Bone marrow (tissue), 2 donors: ENCODE measurements at places on chromosomes 2 and 18.

- no peak for DNase-seq
Observed at GRCh38 chr2:3493615-3494007, 25.7 kb downstream of the ADI1 start.

- no peak for DNase-seq
Observed at GRCh38 chr2:221255862-221256261, 316.2 kb downstream of the EPHA4 start.

DNA sequence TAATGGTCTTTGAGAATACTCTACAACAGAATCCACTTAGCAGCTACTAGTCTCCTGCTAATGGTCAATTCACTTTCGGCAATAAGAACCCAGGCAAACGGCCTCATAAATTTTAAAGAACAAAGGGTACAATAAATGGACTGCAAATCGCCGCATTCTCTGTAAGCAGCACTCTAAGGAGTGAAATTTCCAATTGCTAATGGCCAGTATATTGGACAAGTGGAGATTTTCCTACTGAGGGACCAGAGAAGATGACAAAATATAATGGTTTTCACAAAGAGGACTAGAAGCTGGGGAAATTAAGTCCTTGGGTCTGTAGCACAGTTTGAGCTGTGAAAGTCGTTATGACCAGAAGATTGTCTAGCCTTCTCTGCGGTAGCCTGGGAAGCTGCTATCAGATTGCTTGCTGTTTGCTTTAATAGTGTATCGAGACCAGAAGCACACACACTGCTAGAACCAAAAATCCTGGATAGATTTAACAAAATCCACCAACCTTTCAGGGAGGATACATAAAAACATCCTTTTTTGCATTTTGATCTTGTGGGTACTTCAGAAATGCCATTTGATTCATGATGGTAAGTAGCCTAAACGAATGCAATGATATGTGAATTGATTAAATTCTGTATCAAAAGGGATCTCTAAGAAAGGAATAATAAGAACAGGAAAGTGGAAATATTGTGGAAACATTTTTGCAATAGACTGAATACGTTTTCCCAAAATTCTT is 53.6 kb upstream of the ATP8B1 start:
- no peak for DNase-seq

DNA sequence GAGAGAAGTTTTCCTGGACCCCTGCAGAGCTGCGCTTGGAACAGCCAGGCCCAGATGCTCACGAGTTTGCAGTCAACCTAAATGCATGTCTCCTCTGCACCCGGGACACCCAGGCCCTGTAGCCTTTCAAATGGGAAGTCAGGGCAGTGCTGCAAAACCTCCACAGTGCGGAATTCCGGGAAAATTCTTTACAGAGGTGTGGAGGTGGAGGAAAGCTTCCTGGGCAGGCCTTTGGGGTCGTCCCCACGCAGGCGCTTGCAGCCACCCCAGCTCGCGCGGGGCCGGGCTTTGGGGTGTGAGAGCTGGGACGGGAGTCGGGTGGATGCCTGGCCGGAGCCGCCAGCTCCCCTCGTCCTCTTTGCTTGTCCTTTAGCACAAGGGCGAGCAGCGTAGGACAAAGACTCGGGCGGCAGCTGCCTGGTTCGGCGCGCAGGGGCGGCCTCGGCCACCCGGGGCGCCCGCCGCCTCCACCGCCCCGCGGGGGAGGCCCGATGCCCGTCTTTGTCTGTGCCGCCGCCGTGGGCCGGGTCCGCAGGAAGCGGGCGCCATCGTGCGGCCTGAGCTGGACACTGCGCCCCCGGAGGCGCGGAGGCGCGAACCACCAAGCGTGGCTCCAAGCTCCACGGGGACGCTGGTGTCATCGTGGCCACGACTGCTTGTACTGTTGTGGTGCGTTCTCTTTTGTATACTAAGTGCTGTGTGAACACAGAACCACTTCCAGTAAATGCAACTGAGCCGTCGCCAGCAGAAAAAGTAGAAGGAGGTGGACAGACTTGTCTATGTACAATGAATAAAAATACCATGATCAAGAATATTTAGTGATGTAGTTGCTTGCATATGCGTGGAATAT is 28.2 kb upstream of the BCL11A start:
- DNase-seq, result peak; percentile 64

DNA sequence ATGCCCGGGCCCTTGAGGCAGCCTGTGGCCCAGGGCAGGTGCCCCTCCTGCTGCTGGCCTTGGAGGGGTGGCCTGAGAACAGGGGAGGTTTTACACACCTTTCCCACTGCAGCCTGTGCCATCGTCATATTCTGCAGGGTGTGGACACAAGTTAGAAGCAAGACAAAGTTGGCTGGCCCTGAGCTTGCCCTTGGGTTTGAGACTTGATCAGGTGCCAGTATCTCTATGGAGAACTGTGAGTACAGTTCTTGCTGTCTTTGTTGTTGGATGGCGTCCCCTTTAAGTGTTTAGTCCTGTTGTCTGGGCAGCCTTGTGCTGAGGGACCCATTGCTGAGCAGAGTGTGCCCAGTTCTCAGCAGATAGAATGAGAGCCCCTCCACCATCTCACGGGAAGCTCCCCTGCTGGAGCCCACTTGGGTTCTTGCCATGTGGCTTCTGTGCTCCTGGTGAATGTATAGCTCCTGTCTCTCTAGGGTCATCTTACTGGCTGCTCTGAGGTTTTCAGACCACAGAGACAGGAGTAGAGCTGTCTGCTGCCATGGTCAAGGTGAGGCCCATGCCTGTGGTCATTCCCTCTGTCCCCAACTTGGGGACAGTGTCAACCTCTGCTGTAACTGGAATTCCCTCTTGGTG is 115.9 kb downstream of the SH3RF3 start:
- DNase-seq, result no peak

GRCh38 chr18:55136864-55137263 is 177.6 kb upstream of the CCDC68 start:
- no peak for DNase-seq

DNA sequence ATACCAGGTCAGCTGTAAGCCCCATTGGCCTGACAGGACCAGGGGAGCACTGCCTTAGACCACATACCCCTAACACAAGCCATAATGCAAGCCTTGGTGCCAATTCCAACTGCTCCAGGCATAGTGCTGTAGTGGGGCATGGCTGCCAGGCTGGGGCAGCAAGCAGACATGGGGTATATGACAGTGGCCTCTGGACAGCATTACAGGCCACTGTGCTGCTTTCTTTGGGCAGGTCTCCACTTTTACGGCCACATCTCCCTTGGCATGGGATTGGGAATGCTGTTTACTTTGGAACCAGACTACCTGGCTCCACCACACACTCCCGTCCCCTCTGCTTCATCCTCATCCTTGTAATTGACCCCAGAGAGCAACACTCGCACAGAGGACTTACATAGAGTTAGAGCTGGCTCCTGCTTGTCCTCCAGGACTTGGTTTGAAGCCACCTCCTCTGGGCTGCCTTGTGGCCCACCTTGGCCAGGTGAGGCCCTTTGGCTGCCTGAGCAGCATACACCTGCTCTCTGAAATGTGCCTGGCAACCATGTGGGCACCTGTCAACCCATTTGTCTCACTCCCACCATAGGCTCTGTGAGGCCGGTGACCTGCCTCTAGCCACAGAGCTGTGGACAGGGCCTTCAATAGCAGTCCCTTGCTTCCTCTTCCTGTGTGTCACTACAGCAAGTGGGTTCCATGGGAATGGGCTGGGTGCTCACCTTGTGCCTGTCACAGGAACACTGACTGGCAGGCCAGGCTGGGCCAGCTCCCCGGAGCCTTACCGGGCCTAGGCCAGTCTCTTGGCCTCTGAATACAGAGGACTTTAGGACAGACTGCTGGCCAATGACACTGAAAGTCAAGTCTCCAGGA is 262.6 kb upstream of the HS6ST1 start:
- DNase-seq, result no peak

DNA sequence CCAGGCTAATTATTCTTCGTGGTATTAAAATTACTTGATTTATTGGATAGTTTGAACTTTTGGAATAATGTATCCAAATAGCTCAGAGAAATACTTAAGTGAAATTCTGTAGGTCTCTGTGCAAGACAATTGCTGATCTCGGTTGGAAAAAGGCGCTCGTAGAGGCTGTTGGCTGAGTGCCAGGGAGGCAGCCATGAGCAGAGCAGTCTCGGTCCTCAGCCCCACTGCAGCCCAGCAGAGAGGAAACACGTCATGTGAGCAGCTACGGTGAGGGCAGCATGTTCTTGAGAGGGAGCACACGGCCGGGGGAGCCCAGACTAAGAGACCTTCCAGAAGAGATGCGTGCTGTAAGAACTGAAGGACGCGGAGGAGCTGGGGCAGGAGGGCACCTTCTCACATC is 42.5 kb downstream of the DCDC2C start:
- DNase-seq, result no peak

DNA sequence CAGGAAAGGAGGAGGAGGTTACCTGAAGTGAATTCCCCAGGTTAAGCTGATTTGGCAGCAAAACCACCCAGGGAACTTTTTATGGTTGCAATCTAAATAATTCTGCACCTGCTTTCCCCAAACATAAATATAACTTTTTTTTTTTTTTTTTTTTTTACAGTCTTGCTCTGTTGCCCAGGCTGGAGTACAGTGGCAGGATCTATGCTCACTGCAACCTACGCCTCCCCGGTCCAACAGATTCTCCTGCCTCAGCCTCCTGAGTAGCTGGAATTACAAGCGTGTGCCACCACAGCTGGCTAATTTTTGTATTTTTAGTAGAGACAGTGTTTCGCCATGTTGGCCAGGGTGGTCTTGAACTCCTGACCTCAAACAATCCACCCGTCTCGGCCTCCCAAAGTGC is 16.1 kb upstream of the PPP1CB start:
- DNase-seq, result no peak

- DNase-seq, result no peak
Observed at GRCh38 chr2:9113916-9114315, 92.7 kb upstream of the ASAP2 start.

DNA sequence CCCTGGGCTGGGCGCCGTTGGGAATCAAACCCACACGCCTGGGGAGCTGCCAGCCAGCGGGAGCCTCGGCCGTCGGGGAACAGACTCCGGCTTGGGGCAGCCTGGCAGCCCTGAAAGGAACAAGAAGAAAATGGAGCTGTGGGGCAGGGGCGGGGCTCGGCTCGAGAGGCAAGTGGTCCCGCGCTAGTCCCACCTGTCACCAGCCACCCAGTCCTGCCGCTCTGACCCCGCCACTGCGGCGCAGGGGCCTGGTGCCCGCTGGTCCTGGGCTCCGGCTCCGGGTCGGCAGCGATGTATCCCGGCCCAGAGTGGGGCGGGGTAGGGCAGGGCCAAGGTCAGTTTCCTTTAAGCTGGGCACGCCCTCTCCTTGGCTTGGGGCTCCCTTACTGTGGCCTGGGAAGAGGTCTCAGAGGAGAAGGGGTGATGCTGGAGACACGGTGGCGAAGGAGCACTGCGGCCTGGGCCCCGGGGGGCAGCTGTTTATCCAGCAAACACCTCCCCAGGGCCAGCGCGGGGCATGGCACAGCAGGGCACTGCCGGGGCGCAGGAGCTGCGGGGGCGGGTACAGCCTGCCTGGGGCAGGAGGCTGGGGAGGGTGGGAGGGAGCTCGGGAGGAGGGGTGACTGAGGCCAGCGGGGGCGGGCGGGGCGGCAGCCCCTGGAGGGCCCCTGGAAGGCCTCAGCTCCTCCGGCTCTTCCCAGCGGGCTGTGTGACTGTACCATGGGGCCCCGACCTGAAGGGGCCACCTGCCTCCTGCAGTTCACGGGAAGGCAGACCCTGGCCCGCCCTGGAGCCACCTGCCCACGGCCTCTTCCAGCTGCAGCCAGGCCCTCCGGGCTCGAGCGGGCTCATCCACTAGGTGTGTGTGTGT is 15.6 kb downstream of the ODC1 start:
- DNase-seq, result no peak

DNA sequence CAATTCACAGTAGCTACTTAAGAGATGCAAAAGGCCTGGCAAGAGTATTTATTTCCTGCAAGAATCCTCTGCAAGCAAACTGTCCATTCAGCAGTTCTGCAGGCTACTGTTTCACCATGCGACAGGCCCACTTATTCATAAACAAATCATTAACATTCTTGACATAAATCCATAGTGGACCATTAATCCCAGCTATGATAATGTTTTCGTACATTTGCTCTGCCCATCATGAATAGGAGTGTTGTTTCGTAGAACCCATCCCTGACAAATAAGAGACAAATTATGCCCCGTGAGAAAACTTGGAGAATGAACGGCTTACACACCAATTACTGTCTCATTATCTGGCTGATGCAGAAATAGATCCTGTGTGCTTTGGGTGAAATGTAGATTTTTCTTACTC is 65.4 kb downstream of the PID1 start:
- no peak for DNase-seq

DNA sequence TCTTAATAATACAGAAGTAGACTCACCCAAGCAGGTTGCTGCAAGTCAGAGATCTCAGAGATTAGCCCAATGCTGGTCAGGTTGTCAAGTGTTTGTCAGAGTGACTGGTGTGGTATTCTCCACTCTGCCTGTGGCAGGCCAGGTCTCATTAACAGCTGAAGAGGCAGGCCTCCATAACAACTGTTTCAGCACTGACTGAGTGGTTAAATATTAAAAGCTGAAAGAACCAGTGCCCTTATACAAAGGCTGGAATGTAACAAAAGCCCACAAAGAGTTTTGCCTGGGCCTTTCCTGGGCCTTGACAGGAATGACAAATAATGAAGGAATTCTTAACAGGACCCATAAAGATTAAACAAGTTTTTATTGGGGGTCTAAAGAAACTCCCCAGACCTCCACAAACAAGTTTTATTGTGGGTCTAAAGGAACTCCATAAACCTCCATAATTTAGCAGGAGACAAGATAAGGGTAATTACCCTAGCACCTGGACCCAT is 26.8 kb downstream of the SULT1C2 start:
- no peak for DNase-seq

DNA sequence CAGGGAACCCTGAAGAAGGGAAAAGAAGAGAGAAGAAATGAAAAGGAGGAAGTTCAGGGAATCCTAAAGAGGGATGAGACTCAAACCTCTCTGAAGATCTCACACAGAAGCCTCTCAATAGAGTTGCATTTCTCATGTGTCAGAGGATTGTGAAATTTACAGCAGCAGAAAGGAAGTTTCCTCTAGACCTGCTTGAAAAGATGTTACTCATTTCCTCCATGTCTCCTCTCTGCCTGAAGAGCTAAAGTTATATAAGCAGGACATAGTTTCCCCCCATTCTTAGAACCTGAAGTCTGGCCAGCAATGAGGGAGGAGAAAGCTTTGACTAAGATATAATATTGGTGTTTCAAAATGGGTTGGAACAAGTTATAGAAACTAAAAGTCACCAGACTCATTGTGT is 1155.6 kb downstream of the LRP1B start:
- no peak for DNase-seq

DNA sequence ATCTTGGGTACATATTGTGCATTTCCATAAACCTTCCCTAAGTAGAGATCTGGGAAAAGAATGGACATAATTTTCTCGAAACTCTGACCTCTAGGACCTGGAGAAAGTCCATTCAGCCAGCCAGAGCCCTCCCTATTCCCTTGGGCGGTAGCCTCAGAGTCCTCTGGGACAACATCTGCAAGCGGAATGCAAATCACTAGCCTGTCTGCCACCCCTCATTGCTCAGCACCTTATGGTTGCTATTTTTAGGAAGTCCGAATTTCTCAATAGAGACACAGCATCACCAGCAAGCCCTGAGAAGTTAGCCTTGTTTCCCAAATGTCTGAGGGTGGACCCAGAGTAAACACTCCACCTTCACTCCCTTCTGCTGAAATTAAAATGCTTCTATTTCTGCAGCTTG is 17.6 kb upstream of the CD28 start:
- DNase-seq, result no peak

- DNase-seq, result no peak
Observed at GRCh38 chr2:19046986-19047780, 311.2 kb downstream of the OSR1 start.

- no peak for DNase-seq
Observed at GRCh38 chr2:229665158-229665557, 49.2 kb downstream of the DNER start.

- DNase-seq, result no peak
Observed at GRCh38 chr2:101723371-101724124, 26.0 kb downstream of the MAP4K4 start.

GRCh38 chr2:217791551-217791950 is 211.2 kb downstream of the TNS1 start:
- DNase-seq, result no peak
